RPMI7951 (cell line): ENCODE measurements at places on chromosomes 2 and 18. TPM values are rescaled to one million over a fixed set of nuclear protein-coding genes. Genes with fewer than 3 reads are reported as not detected.

LINC00305 gene
- total RNA-seq: not detected in 2 replicates

DHRS9 gene
- not detected in 2 replicates for total RNA-seq

CNDP1 gene
- not detected in 2 replicates for total RNA-seq

SIX2 gene
- total RNA-seq: 0.78 and 1.4 TPM in 2 replicates

IER3IP1 gene
- 39.5 and 41.3 TPM in 2 replicates for total RNA-seq

GPC1 gene
- 13.9 and 24.1 TPM in 2 replicates for total RNA-seq

ALPI gene
- not detected in 2 replicates for total RNA-seq

MTCL1 gene
- total RNA-seq: 7.6 and 9.3 TPM in 2 replicates

CPO gene
- not detected in 2 replicates for total RNA-seq

SP5 gene
- 0.20 TPM in 1 of 2 replicates, not detected in the other for total RNA-seq

PIKFYVE gene
- total RNA-seq: 23.1 and 23.8 TPM in 2 replicates

NEU2 gene
- total RNA-seq: not detected in 2 replicates

LHCGR gene
- total RNA-seq: not detected in 2 replicates

WDR35 gene
- total RNA-seq: 12.9 and 14.4 TPM in 2 replicates

GAREM2 gene
- 0.88 and 1.8 TPM in 2 replicates for total RNA-seq

GPR17 gene
- 0.29 and 0.84 TPM in 2 replicates for total RNA-seq

TCF7L1 gene
- 0.39 TPM in 1 of 2 replicates, not detected in the other for total RNA-seq

WNT10A gene
- 0.72 and 1.4 TPM in 2 replicates for total RNA-seq

HSBP1L1 gene
- 1.6 and 5.0 TPM in 2 replicates for total RNA-seq

CXCR1 gene
- total RNA-seq: not detected in 2 replicates

DYNAP gene
- total RNA-seq: not detected in 2 replicates

RAB6D gene
- total RNA-seq: not detected in 2 replicates

C2orf68 gene
- total RNA-seq: 20.0 and 27.9 TPM in 2 replicates

DSEL gene
- 0.48 and 0.68 TPM in 2 replicates for total RNA-seq

EMILIN1 gene
- 27.6 and 44.8 TPM in 2 replicates for total RNA-seq

STAT4 gene
- 0.12 and 0.59 TPM in 2 replicates for total RNA-seq

TMEM247 gene
- not detected in 2 replicates for total RNA-seq

TMEM37 gene
- not detected in 2 replicates for total RNA-seq

RESP18 gene
- not detected in 2 replicates for total RNA-seq

ZFP36L2 gene
- 6.4 and 9.1 TPM in 2 replicates for total RNA-seq

ARHGAP25 gene
- total RNA-seq: 0.12 TPM in 1 of 2 replicates, not detected in the other

HOXD12 gene
- total RNA-seq: not detected in 2 replicates

NEB gene
- total RNA-seq: under 0.01 and 0.10 TPM in 2 replicates

MRPS5 gene
- total RNA-seq: 54.1 and 58.7 TPM in 2 replicates

PRKAG3 gene
- not detected in 2 replicates for total RNA-seq

C2orf80 gene
- not detected in 2 replicates for total RNA-seq

ID2 gene
- 82.1 and 84.3 TPM in 2 replicates for total RNA-seq

POTEC gene
- not detected in 2 replicates for total RNA-seq

SERPINB5 gene
- not detected in 2 replicates for total RNA-seq

AGAP1 gene
- 5.4 and 7.8 TPM in 2 replicates for total RNA-seq

CDH20 gene
- not detected in 2 replicates for total RNA-seq

RPRM gene
- total RNA-seq: not detected in 2 replicates

ALPP gene
- total RNA-seq: not detected in 2 replicates

SULT1C4 gene
- total RNA-seq: not detected in 2 replicates

HOXD3 gene
- 1.6 and 2.1 TPM in 2 replicates for total RNA-seq

PLA2R1 gene
- total RNA-seq: 6.9 and 7.6 TPM in 2 replicates
